ENCODE measurements at places on chromosomes 1 and 21.

- no peak for DNase-seq
Observed at GRCh38 chr1:68751723-68752122, 254.8 kb upstream of the DEPDC1 start.

DNA sequence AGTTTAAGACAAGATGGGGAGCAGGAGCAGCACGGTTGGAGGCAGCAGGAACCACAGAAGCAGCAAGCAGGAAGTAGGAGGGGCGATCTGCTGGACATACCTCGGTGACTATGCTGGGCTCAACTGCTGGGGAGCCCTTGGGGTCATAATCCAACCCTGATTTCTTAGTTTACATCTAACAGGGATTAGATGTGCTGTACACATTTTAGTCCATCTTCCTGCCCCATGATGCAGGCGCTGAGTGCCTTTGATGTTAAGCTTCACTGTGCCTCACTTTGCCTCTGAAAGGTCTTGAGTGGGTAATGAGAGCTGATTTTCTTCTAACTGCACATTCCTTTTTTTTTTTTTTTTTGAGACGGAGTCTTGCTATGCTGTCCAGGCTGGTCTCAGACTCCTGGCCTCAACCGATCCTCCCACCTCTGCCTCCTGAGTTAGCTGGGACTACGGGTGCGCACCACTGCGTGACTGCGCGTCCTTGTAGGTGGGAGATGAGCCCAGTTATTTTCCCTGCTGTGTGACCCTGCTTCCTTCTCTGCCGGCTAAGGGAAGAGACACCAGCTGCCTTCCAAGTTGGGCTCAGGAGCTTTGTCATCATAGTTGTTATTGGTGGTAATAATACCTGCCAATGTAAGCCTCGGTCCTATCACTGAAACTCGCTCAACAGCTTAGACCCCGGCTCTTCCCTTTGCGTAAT, 1.1 kb upstream of the RCAN3 start:
- DNase-seq: no peak

DNA sequence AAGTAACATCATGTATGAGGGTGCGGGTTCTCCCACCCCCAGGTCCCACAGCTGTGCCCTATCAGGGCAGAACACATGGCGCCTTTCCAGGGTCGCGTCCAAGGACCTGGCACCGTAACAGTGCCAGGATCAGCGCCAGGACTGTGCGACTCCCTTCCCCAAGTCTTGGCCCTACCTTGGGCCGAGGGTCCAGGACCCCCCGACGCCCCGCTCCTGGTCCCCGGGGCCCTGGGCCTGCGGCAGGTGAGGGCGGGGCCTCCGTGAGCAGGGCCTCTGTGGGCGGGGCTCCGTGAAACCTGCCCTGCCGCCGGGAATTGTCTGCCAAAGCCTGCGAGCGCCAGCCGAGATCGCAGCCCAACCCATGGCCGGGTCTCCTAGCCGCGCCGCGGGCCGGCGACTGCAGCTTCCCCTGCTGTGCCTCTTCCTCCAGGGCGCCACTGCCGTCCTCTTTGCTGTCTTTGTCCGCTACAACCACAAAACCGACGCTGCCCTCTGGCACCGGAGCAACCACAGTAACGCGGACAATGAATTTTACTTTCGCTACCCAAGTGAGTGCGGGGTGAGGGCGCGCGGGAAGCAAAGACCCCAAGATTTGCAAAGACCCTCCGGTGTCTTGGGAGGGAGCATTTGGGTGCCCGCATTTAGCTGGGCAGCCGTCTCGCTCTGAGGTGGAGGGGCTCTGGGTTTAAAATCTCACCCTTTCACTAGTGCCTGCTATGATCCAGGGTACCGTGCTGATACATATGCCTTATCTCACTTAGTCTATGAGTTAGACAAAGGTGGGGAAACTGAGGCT, at the start of gene RHBG:
Gene RHBG (plus strand): TSS at position 323 of the 796 bp plus-strand sequence. CDS start 39 bp downstream, at position 362.
- DNase-seq: peak; percentile 5

GRCh38 chr1:26696654-26697430, 1.0 kb downstream of the ARID1A start:
- DNase-seq: no peak

DNA sequence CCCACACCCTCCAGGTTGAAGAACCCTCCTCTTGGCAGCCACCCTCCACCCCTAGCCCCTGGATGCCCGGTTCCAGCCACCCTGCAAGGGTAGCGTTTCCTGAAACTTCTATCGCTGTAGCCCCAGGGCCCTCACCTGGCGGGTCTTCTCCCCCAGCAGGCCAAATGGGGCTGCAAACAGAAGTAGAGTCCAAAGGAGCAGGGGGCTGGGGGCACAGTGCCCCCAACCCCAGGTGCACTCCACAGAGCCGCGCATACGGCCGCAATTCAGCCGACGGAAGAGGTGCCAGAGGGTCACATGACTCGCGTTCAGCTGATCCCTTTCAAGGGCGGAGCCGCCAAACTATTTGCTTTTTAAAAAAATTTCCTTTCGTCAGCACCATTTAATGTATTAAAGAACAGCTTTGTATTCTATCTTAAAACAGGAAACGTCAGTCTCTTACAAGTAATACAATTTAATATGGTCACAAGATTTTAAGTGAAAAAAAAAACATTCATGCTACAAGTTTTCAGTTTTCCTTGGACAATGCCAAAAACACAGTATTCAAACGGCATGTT, at the start of gene GLMP:
Gene GLMP (minus strand): TSS at position 289 of the 557 bp plus-strand sequence. CDS start 34 bp downstream, at position 255.
- DNase-seq: peak; percentile 65

DNA sequence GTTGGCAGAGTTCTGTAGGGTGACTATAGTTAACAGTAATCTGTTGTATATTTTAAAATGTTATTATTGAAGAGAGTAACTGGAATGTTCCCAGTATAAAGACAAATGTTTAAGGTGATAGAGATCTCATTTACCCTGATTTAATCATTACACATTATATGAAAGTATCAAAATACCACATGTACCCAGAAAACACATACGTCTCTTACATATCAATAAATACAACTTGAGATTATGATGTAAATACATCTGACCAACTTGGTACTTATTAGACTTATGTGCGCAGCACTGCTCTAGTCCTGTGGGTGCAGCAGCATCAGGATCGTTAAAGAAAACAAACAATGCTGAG, 670 bp upstream of the PARK7 start:
- DNase-seq: no peak

DNA sequence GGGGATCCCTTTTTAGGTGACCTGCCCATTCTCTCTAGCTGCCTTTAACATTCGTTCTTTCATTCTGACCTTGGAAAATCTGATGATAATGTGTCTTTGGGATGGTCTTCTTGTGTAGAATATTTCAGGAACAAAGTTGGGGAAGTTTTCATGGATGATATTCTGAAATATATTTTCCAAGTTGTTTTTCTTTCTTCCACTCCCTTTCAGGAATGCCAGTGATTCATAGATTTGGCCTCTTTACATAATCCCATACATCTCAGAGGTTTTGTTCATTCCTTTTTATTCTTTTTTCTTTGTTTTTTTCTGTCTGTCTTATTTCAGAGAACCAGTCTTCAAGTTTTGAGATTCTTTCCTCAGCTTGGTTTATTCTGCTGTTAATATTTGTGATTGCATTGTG, 13.9 kb upstream of the SCMH1 start:
- peak; percentile 9 for DNase-seq

- DNase-seq: peak; percentile 58
Observed at GRCh38 chr1:8348777-8349472, 31.0 kb downstream of the SLC45A1 start.

- DNase-seq: no peak
Observed at GRCh38 chr1:214401666-214402065, 120.7 kb downstream of the SMYD2 start.

GRCh38 chr21:39461419-39461818, 9.6 kb downstream of the SH3BGR start:
- no peak for DNase-seq

- DNase-seq: peak; percentile 72
Observed at GRCh38 chr1:155070721-155071569, 7.4 kb downstream of the EFNA4 start.

GRCh38 chr1:5637171-5637570, 355.1 kb downstream of the NPHP4 start:
- DNase-seq: no peak

GRCh38 chr1:209703834-209704504, 677 bp upstream of the HSD11B1 start:
- DNase-seq: no peak

DNA sequence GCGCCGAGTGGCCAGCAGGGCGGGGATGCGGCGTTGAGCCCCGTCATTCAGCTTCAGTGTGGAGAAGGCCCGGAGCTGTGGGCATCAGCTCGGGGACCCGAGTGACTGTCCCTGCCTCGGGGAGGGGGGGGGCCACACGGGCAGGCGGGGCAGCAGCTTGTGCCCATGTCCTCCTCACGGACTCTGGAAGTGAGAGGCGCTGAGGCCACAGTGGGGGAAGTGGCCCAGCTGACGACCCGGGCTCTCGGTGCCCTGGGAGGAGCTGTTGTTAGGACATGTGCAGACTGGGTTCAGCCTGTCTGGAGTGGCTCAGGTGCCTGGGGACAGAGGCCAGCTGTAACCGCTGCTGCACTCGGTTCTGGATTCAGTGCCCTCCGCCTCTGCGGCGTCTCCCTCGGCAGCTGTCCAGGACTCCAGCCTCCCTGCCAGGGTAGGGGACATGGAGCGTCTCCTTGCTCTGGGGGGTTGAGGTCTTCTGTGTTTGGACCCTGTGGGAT, 71.1 kb downstream of the SKI start:
- no peak for DNase-seq

DNA sequence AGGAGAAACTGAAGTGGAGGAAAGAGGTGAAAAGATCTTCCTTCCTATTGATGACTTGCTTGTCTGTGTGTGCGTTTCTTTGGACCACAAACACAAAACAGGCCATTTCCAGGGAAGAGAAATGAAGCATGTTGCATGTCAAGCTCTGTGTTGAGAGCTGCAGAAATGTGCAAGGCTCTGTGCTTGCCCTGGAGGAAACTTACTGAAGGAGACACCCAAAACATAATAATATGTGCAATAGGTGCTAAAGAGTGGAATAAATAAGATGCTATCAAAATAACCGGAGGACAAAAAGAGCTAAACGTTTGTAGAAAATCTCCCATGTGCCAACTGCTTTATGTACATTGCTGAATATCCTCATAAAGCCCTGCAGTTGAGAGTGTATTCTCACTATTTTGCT, 195.2 kb upstream of the HMGB4 start:
- no peak for DNase-seq

- DNase-seq: no peak
Observed at GRCh38 chr1:110135246-110135645, 15.0 kb upstream of the SLC6A17 start.

GRCh38 chr21:27326301-27326700, 359.4 kb upstream of the ADAMTS5 start:
- no peak for DNase-seq

DNA sequence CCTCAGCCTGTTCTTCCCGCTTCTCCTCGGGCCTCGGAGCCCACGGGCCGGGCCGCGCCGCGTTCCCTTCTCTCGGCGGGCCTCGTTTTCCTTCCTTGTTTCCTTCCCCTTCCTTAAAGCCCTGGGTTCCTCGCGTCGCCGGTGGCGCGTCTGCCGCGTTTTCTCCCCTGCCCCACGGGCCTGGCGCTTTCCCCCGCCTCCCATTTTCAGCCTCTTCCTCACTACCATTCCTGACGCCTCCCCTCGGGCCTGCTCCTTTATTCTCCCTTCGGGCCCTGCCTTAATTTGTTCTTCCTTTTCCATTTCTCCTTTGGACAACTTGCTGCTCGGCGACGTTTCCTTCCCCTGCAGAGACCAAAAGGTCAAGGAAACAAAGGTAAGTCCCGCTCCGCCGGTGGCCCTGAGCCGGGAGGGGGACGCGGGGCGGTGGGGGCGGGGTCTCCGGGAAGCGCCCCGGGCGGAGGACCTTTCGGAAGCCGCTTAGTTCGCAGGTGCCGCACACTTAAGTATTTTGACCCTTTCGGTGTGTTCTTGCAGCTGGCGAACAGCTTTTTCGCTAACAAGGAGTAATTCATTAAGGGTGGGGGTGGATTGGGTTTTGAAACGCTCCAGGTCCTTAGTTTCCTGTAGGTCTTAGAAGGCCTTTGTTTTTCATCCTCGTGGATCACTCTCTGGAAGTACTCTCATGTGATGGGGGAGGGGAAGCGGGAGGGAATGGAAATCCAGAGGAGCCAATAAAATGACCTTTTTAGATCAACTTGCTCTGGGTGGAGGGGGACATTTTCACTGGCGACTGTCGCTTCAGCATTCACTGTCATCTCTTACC, 780 bp downstream of the YTHDF2 start:
- peak; percentile 61 for DNase-seq

- DNase-seq: peak; percentile 35
Observed at GRCh38 chr1:196105901-196106300, 502.3 kb downstream of the KCNT2 start.

DNA sequence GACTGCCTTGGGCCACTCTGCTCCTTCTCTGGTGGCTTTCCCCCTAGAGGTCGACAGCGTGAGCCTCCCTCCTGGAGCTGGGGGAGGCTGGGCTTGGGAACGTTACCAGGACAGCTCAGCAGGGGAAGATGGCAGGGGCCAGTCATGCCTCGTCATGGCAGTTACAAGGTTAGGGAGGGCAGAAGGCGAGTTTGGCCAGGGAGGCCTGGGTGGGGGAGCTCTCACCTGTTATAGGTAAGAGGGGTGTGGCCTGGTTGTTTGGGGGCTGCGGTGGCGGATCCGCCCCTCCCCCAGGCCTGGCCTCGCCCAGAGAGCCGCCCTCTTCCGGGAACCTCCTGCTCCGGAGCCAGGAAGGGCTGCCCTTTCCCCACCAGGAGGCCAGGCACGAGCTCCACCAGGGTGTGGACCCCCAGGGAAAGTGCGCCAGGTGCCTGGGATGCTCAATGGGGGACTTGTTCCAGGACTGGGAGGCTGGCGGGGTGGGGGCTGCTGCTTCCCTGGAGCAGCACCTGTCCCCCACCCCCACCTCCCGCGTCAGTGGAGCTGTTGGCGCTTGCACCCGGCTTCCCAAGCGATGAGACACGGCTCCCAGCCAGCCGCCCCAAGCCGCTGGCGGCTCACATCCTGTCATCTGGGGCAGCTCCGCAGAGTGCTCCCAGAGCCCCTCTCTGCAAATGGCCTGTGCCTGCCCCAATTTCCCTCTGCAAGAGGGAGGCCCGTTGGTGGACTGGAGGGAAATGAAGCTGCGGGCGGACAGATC, 23.6 kb upstream of the PKP1 start:
- DNase-seq: peak; percentile 33

GRCh38 chr1:107433068-107433467, 292.2 kb downstream of the NTNG1 start:
- DNase-seq: no peak

DNA sequence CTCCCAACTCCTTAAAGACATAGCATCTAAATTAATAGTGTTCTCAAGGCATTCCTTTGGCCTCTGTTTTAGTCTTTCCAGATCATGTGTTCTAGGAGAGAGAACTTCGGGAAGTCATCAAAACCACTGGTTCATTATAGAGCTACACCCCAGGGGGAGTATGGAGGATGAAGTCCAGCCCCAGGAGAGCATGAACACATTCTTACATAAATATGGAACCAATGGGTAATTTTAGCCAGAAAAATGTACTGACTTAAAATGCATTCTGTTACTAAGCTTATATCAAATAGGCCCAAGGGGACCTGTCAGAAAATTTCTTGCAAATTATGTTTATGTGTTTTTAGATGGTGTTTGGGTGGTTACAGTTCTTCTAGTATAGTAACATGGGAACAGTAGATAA, 165.2 kb downstream of the NTMT2 start:
- DNase-seq: peak; percentile 36

GRCh38 chr1:53330819-53331218, 2.9 kb upstream of the LRP8 start:
- no peak for DNase-seq

GRCh38 chr1:193543259-193543658, 356.8 kb upstream of the B3GALT2 start:
- DNase-seq: no peak

GRCh38 chr1:65469126-65469888, 48.8 kb downstream of the LEPR start:
- peak; percentile 15 for DNase-seq
